ENCODE measurements at places on chromosomes 1 and 21. TPM values are rescaled to one million over a fixed set of nuclear protein-coding genes. Genes with fewer than 3 reads are reported as not detected.

- DNase-seq: no peak
Measured at GRCh38 chr1:113940365-113941244, 11.5 kb downstream of the HIPK1 start.

DNA sequence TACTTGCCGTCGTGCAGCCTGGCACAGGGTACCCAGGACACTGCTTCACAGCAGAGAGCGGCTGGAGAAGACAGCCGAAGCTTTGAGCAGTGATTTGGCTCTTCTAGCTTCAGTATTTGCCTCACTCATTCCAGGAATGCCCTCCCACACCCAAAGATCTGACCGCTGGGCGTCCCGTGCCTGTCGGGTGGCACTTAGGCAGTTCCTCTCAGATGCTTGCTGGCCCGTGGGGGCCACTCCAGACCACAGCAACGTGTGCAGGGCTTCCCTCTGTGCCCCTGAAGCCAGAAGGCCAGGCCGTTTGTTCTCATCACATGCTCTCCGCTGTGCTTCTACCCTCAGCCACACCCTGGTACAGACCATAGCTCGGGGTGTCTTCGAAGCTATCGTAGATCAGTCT is 17.0 kb downstream of the RRP1B start:
- no peak for DNase-seq

DNA sequence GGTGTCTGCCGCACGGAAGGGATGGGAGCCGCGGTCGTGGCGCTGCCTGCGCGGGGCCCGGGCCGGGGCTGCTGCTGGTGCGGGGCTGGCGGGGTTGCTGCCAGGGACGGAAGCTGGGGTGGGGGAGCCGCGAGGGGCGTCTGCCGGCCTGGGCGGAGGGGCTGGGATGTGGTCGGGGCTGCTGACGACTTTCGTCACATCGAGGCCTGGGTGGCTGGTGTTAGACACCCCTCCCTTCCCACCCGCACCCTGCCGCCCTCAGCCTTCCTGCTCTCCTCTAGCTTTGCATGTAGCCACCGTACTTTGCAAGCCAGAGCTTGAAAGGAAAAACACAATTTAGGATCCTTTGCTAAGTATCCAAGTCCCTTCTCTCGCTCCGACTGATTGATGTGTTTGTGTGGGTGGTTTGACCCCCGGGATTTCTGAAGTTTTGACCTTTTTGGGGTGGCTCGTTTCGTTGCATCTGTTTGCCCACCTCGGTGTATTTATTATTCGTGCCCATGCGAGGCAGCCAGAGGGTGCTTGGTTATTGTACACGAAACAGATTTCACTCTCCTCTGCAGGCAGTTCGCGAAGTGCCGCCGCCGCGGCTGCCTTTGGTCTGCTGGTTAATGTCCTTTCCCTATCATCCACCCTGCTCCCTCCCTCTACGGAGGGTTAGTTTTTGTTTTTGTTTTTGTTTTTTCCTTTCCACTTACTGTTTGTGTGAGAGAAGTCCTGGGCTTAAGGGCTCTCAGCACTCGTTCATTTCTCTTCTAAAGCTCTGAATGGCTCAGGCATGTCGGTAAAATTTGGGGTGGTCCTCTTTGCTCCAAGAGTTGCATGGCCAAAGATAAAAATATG is 868 bp downstream of the C1orf21 start:
- peak; percentile 46 for DNase-seq

GRCh38 chr1:44049839-44050238 is 18.6 kb upstream of the SLC6A9 start:
- no peak for DNase-seq

The DISC1 gene
- 12.8 TPM for total RNA-seq

GRCh38 chr1:151478140-151478812 is 19.0 kb upstream of the POGZ start:
- no peak for DNase-seq

The CCDC181 gene
- 0.11 TPM for total RNA-seq

DNA sequence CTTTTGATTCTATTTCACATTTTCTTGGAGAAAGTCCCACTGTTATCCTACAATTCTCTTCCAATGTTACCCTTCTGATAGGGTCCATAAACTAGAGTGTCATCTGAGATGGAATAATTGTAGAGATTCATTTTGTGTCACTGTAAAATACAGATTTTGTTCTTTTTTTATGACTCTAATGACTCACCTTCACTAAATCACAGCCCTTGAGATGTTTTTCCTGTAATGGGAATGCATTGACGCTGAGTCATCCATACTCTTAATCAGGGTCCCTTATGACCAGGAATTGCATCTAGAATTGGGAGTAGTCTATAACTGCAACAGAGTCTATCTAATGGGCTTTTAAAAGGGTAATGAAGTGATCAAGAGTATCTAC is 315.5 kb downstream of the TGFB2 start:
- DNase-seq: no peak

The SLAMF1 gene
- 0.92 TPM for total RNA-seq

- no peak for DNase-seq
Measured at GRCh38 chr1:204302769-204303168, 57.0 kb downstream of the PLEKHA6 start.

The SELENBP1 gene
- 1,259 TPM for total RNA-seq

The ARHGEF10L gene
- 151 TPM for total RNA-seq

The TBX19 gene
- 1.3 TPM for total RNA-seq

DNA sequence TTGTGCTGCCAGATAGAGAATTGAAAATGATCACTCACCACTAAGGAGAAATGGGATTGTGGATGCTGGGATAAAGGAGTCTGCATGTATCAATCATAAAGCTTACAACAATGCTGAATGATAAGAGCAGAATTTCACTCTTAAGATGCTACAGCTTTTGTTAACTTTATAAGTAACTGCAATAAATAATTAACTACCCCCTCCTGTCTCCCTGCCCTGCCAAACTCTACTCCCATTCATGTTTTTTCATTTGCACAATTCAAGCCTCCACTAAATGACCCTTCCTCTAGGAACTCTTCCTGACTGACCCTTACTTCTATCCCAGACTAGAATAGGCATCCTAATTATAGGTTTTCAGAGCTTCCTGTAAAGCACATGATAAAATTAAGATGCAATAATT is 14.9 kb downstream of the MTF1 start:
- DNase-seq: no peak

DNA sequence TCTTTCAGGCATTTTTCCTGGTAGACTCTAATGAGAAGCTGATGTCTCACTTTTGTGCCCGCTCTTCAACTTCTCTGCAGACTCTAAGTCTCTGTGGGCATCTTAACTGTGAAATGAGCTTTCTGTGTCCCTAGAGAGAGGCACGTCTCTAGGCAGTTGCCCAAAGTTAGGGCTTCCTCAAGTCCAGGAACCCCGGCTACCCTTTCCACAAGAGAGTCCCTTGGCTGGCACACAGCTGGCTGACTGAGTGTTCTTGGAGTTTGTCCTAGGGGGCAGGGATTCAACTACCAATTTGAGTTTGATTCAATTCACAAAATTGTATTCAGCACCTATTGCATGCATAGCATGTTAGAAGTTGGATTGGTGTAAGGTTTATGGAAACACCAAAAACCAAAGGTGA is 1.4 kb downstream of the GPR61 start:
- DNase-seq: no peak

The AMY1B gene
- not detected for total RNA-seq

DNA sequence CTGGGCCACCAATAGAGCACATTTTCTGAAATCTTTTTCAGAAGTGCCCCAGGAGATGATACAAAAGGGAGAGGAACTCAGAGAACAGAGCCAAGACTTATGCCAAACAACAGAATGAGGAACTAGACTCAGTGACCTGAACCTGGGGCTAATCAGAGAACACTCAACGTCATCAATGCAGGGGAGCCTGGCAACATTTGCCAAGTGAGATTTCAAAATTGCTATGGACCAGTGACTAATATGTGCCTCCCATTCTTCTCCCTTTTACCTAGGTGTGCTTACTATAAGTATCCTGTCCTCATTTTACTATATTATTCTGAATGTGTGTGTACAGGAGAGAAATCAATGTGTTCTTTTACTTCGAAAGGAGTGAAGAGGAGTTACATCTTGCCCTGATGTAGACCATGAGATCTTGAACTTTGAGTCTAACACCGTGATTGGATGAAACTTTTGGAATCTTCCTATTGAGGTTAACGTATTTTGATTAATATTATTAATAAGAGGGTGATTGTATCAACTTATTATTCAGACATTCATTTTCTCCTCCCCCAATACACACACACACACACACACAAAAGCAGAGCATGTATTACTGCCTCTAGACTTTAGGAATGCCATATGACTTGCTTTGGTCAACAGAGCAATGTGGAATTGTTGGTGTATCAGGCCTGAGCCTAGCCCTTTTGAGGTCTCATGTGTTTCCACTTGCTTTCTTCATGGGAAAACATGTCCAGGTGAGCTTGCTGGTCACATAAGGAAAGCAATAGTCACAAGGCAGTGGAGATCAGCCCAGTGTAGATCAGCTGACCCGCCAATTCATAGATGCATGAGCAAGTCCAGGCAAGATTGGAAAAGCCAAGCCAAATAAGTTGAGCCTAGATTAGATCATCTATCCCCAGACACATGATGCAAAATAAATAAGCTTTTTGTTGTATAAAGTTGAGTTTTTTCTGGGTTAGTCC is 80.3 kb upstream of the ETS2 start:
- DNase-seq: no peak

DNA sequence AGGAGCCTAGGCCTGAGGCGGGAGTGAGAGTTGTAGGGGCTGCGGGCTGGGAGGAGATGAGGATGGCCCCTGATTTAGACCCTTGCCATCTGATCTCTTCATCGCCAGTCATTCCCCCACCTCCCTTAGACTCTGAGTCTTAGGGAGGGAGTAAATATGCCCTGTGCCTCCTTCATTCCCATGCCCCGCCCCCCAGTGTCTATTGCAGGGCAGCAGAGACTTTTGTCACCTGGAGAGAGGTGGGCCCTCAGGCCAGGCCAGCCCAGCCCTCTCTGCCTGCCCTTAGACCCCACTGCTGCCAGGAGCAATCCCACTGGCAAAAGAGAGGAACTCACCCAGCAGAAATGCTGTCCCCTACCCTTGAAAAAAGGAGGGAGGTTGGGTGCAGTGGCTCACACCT is 3.2 kb upstream of the MFAP2 start:
- DNase-seq: no peak

The OPRD1 gene
- total RNA-seq: 0.08 TPM

The PAQR6 gene
- total RNA-seq: 3.0 TPM

The SYPL2 gene
- total RNA-seq: 0.15 TPM

GRCh38 chr1:54363925-54364324 is 42.3 kb downstream of the SSBP3 start:
- no peak for DNase-seq

DNA sequence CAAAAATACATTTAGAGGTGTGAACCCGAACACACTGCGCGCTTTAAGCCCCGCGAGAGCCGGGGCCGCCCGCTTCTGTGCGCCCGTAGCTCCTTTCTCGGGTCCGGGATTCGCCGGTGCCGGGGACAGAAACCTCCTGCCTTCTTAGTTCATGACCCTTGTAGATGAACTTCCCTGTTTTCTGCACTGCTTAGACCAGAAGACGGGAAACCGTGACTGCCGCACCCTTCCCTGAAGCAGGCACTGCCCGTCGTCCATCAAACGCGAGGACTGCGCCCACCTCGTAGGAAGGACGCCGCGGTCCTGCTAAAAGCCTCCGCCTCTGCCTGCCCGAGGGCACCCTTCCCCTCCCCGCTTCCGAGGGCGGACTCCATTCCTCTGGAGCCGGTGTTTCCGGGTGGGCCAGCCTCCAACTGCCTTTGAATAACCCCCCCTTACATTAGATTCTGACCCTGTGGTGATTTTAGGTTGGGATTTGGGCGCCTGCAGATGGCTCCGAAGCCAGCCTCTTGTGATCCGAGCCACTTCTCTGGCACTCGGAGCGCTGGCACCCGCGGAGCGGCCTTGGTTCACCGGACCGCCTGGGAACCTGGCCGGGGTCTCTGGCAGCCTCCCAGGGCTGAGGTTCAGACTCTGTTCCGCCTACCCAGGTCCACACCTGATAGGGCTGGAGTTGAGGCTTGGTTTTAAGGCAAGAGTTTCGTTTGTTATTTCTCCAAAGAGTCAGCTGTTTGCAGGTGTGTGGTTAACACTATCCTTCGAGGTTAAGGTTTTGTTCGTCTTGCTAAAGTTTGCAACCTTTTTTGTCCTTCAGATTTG is 1.2 kb upstream of the PTTG1IP start:
- DNase-seq: peak; percentile 72

DNA sequence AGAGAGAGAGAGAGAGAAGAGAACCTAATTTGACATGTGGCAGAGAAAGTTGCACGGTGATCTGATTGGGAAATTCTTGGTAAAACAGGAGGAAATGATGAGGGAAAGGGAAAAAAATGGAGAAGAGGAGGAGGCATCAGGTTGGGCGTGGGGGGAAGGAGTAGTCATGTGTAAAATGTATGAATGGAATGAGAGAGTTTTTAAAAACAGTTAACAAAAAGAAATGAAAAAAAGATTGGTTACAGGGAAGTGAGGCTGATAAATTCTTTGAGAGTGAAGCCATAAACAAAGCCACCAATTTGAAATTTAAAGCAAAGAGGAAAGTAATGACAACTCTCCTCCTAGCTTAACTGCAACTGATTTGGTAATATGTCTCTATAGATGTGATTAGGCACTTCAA is 409.2 kb downstream of the USH2A start:
- no peak for DNase-seq

- peak; percentile 48 for DNase-seq
Measured at GRCh38 chr1:161738627-161739287, 10.8 kb upstream of the DUSP12 start.

DNA sequence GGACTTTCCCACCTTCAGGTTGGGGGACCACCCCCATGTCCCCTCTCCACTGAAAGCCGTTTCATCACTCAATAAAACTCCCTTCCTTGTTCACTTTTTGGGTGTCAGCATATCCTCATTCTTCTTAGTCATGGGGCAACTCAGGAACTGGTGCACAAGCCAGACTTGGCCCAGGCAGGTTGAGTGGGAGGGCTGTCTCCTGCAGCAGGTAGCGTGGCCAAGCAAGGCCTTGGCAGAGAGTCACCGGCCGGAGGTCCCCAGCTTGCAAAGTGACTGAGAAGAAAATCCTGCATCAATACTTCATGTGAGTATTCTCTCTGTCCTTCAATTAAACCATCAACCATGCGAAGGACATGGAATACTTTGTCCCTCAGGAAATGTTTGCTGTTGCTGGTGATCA is 148.9 kb downstream of the RHOU start:
- DNase-seq: no peak

The TNFRSF14 gene
- 142 TPM for total RNA-seq

GRCh38 chr1:31936278-31936980 is 1.7 kb downstream of the PTP4A2 start:
- DNase-seq: no peak

- DNase-seq: no peak
Measured at GRCh38 chr21:17466166-17466565, 46.7 kb upstream of the CXADR start.

DNA sequence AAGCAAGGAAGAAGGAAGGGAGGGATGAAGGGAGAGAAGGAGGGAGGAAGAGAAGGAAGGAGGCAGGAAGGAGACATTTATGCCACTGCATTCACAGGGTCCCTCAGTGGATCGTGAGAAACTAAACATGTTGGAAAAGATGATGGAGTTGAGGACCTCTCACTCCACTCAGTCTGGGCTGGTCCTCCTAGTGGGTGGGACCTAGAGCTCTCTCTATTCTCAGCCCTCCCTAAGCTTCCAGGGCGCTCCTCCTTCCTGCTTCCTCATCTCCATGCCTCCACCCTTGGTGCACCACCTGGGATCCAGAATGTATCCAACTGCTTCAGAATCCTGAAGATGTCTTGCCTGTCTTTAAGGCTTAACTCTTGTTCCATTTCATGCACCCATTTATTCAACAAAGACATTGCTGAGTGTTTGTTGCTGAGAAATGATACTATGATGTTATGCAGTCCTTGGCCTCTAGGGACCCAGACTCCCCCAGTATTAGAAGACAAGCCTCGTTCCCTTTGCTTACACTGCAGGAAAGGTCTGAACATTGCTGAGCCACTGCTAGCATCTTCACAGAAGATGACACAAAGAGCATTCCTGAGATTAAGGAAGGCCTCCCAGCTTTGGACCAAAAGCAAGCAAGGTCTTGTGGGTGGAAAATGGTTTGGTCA is 88.5 kb downstream of the BEND5 start:
- DNase-seq: no peak

The CTSK gene
- total RNA-seq: 49.6 TPM

All from left colon (tissue), 2 donors.